ENCODE measurements at places on chromosomes 5 and 9. TPM values are rescaled to one million over a fixed set of nuclear protein-coding genes. Genes with fewer than 3 reads are reported as not detected.

Gene FSD1L
- total RNA-seq = 6.6 TPM

DNA sequence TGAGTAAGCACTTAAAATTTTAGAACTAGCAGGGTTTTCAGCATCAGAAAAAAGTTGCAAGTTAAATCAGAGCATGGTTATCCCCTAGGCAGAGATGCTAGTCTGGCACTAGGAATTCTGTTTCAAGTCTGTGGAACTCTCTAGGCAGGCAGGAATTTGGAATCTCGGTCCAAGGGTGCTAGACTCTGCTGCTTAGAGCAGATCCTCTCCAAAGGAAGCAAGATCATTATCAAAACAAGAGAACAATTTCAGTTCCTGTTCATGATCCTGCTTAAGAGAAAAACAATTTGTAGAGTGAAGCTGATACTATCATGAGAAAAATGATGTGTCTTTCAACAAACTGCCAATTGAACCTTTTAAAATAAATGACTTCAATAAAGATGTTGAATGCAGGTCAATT is 420.7 kb downstream of the KIF4B start:
- no peak overlapping the region for H3K27ac ChIP-seq
- no peaks in the 10 kb centered on the region for H3K36me3 ChIP-seq
- no peak for DNase-seq

GRCh38 chr9:114990901-114991300 is 60.5 kb upstream of the TNFSF8 start:
- no peaks in the 10 kb centered on the region for H3K27me3 ChIP-seq
- no peak overlapping the region for H3K4me3 ChIP-seq
- DNase-seq = no peak
- no peaks in the 10 kb centered on the region for H3K36me3 ChIP-seq
- H3K27ac ChIP-seq = no peak overlapping the region

Gene PAM
- total RNA-seq = 158 TPM

GRCh38 chr5:152560512-152561137 is 155.5 kb upstream of the NMUR2 start:
- no peak overlapping the region for H3K27ac ChIP-seq
- no peaks in the 10 kb centered on the region for H3K36me3 ChIP-seq
- no peaks in the 10 kb centered on the region for H3K27me3 ChIP-seq
- H3K4me1 ChIP-seq = no peaks in the 10 kb centered on the region
- DNase-seq = peak; percentile 57

Gene PCA3
- total RNA-seq = not detected

- peak within 1 kb of the TSS; percentile 60 for H3K4me3 ChIP-seq
- DNase-seq = peak; percentile 53
- H3K27me3 ChIP-seq = no peaks in the 10 kb centered on the region
- peaks cover 4% of the 10 kb centered on the region for H3K4me1 ChIP-seq
Observed at GRCh38 chr9:83538172-83538889, at the start of gene FRMD3. Gene FRMD3, minus strand, starts transcription at chr9:83538401. Its CDS starts 170 bp downstream, at chr9:83538231.

DNA sequence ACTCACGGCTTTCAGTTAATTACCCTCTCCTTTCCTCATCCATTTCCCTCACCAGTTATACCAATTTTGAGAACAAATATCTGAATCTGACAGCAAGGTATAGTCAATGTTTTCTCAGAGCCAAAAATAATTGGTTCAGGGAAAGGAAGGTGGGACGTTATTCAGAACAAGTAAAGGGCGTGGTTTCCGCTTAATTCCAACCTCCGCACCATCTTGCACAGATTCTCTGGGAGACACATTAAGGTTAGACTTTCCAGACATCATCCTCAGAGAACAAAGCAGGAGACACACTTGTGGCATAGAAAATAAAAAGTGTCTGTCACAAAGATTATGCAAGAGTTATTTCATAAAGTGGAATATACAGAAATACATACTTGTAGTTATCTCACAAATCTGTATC is 441.2 kb downstream of the IRX1 start:
- no peaks in the 10 kb centered on the region for H3K27me3 ChIP-seq
- no peaks in the 10 kb centered on the region for H3K36me3 ChIP-seq
- no peaks in the 10 kb centered on the region for H3K4me1 ChIP-seq
- H3K27ac ChIP-seq = no peak overlapping the region
- no peak for DNase-seq

- no peak for DNase-seq
- no peak overlapping the region for H3K4me3 ChIP-seq
- no peak overlapping the region for H3K27ac ChIP-seq
- H3K27me3 ChIP-seq = no peaks in the 10 kb centered on the region
Observed at GRCh38 chr5:77366717-77367500, 125.2 kb downstream of the WDR41 start.

GRCh38 chr5:177468685-177469628 is 4.5 kb downstream of the DBN1 start:
- H3K4me3 ChIP-seq = no peak overlapping the region
- no peaks in the 10 kb centered on the region for H3K27me3 ChIP-seq
- no peaks in the 10 kb centered on the region for H3K36me3 ChIP-seq
- DNase-seq = no peak
- H3K27ac ChIP-seq = peak overlapping the region; percentile 93
- peaks cover 22% of the 10 kb centered on the region for H3K4me1 ChIP-seq

Gene OCLN
- total RNA-seq = 13.8 TPM

GRCh38 chr5:102279711-102280110 is 16.4 kb downstream of the SLCO4C1 start:
- H3K27ac ChIP-seq = no peak overlapping the region
- no peaks in the 10 kb centered on the region for H3K4me1 ChIP-seq
- H3K4me3 ChIP-seq = no peak overlapping the region
- no peaks in the 10 kb centered on the region for H3K36me3 ChIP-seq
- no peak for DNase-seq
- no peaks in the 10 kb centered on the region for H3K27me3 ChIP-seq

Gene TMEM171
- 0.66 TPM for total RNA-seq

Gene NDOR1
- total RNA-seq = 9.4 TPM

GRCh38 chr5:169711551-169712225 is 74.6 kb downstream of the DOCK2 start:
- no peak for DNase-seq
- H3K4me1 ChIP-seq = no peaks in the 10 kb centered on the region
- H3K36me3 ChIP-seq = no peaks in the 10 kb centered on the region
- H3K4me3 ChIP-seq = no peak overlapping the region

DNA sequence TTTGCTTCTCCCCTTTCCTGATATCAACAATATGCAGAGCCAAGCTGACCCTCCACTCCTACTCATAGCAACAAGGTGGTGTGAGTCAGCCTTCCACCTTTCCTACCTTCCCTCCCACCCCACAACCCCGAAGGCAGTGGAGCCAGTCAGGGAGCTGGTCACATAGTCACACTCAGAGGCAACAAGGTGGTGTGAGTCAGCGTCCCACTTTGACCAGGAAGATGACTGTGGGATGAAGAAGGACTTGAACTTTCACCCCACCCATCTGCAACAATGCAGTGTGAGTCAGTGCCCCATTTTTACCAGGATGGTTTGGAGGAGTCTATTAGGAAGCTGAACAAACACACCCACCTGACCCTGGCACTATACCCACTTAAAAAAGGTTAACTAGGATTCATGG is 30.1 kb upstream of the ZNF782 start:
- H3K27me3 ChIP-seq = no peaks in the 10 kb centered on the region
- no peaks in the 10 kb centered on the region for H3K4me1 ChIP-seq
- no peaks in the 10 kb centered on the region for H3K36me3 ChIP-seq
- H3K27ac ChIP-seq = no peak overlapping the region
- DNase-seq = no peak

DNA sequence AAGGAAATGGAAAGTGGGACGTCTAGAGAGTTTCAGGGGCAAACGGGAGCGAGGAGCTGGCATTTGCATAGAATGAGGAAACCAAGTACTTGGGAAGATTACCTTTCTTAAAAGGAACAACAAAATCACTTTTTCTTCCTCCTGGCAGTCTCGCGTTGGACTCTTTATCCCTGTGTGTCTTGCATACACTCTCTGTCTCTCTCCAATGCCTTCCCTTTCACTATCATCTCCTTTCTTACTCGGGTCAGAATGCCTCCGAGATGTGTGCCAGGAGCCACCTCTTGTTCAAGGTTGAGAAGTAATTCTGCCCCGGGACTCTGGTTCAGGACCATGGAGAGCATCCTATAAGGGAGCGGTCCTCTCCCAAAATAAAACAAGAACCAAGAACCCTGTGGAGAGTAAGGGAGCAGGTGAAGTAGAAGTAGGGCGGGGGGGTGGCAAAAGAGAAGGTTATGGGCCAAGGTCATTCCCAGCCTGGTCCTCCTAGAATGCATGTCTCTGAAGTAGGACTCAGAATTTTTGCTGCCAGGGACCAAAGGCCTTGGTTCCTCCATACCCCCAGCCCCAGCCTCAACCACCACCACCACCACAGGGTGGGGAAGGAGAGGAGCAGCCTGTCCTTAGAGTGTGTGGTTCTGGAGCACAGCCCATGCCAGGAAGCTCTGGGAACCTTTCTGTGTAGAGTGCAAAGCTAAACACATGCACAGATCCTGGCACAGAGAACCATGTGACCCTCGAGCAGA is 72.1 kb upstream of the ARAP3 start:
- no peaks in the 10 kb centered on the region for H3K4me1 ChIP-seq
- peaks cover 49% of the 10 kb centered on the region for H3K27me3 ChIP-seq
- no peak overlapping the region for H3K4me3 ChIP-seq

DNA sequence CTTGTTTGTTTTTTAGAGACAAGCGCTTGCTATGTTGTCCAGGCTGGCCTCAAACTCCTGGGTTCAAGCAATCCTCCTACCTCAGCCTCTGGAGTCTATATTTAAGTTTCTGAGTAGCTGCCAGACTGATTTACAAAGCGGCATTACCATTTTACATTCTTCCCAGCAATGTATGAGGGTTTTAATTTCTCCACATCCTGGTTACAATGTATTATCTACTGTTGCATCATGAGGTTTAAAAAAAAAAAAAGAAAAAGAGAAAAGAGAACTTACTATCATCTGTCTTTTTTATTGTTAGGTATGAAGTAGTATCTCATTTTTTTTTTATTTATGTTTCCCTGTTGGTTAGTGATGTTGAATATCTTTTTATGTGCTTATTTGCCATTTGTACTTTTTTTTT is 18.9 kb upstream of the CLINT1 start:
- DNase-seq = no peak
- no peak overlapping the region for H3K27ac ChIP-seq
- H3K4me1 ChIP-seq = no peaks in the 10 kb centered on the region
- H3K27me3 ChIP-seq = no peaks in the 10 kb centered on the region

DNA sequence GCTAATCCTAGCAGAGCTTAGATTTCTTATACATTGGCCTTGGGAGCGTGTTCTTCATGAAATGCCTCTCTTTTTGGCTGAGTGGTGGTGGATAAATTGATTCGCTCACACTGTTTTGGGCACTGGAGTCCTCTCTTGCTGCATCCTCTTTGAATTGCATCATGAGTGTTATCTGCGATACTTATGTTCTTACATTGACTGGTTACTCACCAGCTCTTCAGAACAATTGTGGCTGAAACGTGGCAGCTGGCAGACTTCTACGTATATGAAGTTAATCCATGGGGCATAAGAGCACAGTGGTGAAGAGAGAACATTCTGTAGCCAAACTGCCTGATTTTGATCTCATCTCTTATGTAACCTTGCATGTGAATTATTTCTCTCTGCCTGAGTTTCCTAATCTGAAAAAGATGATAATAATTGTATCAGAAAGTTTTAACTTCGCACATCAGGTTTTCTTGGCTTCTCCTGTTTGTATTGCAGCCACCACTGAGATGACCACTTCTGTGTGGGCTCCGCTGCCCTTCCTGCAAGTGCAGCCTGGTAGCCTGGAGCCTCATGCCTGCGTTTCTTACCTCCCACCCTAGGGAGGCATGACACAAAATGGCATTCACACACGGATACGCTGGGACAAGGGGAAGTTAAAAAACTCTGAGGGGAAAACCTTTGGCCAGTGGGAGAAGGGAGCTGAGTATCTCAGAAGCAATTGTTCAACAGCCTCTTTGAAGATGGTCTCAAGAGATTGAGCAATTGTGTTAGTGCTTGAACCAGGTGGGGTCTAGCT is 295.2 kb downstream of the ARHGAP26 start:
- DNase-seq = no peak
- H3K36me3 ChIP-seq = peaks cover 22% of the 10 kb centered on the region
- H3K4me3 ChIP-seq = no peak overlapping the region
- no peak overlapping the region for H3K27ac ChIP-seq
- H3K27me3 ChIP-seq = no peaks in the 10 kb centered on the region

DNA sequence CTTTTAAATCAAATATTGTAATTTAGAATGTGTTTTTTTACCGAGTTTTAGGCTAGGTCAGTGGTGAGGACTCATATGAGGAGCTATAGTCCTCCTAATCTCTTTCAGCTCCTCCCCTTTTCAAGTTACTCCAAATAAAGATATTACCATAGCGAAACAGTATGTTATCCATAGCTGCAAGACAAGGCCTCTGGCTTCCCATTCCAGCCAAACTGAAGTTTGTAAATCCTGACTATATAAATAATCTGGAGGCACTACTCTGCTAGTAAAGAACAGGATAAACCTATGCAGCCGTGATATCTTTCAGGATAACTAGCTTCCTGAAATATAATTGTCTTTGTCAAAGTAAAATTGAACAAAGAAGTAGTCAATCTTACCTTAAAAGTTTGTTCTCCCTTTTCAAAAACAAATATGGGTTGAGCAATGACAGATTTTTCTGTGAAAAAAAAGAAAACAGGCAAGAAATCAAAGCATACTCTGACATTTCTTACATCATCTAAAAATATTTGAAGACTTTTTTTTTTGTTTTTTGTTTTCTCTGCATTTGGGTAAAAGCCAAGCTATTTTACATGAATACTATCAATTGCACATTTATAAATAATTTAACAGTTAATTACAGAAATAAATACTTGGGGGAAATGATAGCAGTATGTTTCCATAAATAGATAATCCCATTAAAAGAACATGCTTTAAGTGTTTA is 29.3 kb upstream of the NADK2 start:
- no peak for DNase-seq
- H3K27me3 ChIP-seq = no peaks in the 10 kb centered on the region
- no peak overlapping the region for H3K27ac ChIP-seq
- no peak overlapping the region for H3K4me3 ChIP-seq

- no peaks in the 10 kb centered on the region for H3K36me3 ChIP-seq
- H3K27me3 ChIP-seq = no peaks in the 10 kb centered on the region
- DNase-seq = no peak
- no peaks in the 10 kb centered on the region for H3K4me1 ChIP-seq
- no peak overlapping the region for H3K27ac ChIP-seq
Observed at GRCh38 chr5:24401773-24402172, 243.0 kb downstream of the CDH10 start.

Gene CD274
- total RNA-seq = 2.8 TPM

- H3K36me3 ChIP-seq = no peaks in the 10 kb centered on the region
- no peaks in the 10 kb centered on the region for H3K27me3 ChIP-seq
- H3K4me3 ChIP-seq = no peak overlapping the region
Observed at GRCh38 chr5:169013208-169013728, 287.7 kb downstream of the SLIT3 start.

DNA sequence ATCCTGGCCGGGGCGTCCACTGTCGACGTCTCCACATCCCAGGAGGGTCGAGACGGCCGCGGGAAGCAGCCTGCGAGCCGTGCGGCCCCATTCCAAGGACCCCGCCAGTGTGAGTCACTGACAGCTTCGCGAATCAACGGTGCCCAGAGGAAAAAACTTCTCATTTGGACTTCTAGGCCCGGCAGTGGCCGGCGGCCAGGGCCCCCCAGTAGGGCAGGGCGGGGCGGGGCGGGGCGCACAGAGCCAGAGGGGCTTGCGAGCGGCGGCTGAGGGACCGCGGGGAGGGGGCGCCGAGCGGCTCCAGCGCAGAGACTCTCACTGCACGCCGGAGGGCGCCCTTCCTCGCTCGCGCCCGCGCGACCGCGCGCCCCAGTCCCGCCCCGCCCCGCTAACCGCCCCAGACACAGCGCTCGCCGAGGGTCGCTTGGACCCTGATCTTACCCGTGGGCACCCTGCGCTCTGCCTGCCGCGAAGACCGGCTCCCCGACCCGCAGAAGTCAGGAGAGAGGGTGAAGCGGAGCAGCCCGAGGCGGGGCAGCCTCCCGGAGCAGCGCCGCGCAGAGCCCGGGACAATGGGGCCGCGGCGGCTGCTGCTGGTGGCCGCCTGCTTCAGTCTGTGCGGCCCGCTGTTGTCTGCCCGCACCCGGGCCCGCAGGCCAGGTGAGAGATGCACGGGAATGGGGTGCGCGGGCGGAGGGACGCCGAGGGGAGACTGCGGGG is at the start of gene F2R:
Gene F2R, plus strand, starts transcription at position 391 of the 720 bp plus-strand sequence. Its CDS starts 182 bp downstream, at position 573.
- no peaks in the 10 kb centered on the region for H3K27me3 ChIP-seq
- peak; percentile 21 for DNase-seq
- no peaks in the 10 kb centered on the region for H3K36me3 ChIP-seq
